ENCODE measurements at places on chromosomes 1 and 21.
A peak's percentile ranks its signal among the peaks of the same experiment; 100 is the strongest.

- DNase-seq: no peak
Observed at GRCh38 chr1:56551691-56552090, 27.7 kb downstream of the PLPP3 start.

DNA sequence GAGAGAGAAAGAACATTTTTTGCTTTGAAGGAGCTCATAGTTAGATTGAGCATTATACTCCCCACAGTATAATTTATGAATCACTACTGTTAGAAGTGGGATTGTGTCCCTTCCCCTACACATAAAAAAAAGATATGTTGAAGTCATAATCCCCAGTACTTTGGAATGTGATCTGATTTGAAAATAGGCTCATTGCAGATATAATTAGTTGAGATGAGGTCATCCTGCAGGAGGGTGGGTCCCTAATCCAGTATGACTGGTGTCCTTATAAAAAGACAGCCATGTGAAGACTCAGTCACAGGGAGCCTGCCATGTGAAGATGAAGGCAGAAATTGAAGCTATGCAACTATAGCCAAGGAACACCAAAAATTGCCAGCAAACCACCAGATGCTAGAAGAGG lies 76.4 kb downstream of the TGFB2 start:
- no peak for DNase-seq

GRCh38 chr1:45973121-45973520 lies 159.3 kb downstream of the PIK3R3 start:
- no peak for DNase-seq

- DNase-seq: no peak
Observed at GRCh38 chr1:12230549-12231275, 882 bp downstream of the VPS13D start.

DNA sequence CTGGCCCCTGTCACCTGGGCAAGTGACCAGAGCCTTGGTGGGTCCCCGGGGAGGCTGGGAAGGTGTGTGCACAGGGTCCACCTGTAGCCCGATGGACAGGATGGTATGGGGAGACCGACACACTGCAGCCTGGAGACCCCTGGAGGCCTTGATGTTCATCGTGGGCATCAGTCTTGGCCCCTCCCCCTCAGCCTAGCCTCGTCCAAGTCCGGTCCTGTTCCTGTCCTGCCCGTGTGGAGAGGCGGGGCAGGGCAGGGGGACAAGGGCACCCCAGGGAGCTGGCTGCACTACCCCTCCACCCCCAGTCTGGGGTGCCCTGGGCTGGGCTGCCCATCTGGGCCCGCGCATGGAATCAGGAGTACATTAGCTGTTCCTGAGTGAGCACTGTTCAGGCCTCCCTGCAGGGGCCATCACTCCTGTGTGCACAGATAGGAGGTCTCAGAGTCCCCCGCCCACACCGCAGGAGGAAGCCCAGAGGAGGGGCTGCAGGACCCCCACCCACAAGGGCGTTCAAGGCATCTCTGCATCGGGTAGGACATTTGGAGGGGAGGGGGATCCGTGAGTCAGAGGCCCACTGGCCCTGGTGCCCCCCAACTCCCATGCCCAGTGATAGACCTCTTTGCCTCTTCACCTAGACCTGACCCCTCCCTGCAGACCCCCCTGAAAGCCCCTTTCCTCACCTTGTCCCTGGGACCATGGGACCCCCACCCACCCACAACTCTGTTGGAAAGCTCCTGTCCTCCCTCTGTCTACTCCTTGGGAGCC lies 63.2 kb downstream of the WNT9A start:
- DNase-seq: no peak

DNA sequence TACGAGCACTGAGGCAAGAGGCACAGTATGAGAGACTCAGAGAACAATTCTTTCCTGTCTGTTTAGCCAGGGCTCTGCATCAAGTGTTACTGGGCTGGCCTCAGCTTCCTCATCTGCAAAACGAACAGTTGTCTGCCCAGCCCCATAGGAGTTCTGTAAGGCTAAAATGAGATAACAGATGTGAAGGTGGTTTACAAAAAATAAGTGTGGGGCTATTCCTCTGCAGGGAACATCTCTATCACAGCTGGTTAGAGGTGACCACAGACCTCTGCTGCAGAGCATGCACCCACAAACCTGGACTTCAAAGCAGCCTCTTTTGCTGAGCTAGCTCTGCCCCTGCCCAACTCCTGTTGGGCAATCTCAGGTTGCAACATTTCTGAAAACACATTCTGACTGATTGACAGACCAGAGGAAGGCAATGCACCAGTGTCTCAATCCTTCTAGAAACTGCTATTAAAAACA lies 10.5 kb upstream of the OLIG1 start:
- DNase-seq: no peak

DNA sequence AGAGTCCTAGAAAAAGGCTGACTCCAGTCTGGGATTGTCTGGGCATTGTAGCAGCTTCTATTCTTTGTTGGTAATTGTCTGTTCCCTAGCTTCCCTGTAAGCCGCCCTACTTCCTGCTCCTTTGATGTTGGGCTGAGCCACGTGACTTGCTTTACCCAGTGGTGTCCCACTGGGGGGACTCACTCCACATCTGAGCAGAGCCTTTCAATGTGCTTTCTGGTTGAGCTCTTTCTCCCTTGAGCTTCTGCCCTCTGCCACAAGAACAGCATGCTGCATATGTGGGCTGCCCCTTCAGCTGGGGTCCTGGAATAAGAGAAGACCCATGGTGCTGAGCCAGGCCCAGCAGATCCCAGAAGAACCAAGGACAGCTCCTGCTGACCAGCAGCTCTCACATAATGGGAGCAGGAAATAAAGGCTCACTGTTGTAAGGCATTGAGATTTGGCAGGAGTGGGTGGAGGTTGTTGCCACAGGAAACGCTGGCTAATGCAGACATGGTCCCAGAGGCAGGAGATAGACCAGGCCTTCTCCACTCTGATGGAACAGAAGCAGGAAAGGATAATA lies 276.3 kb upstream of the GJB5 start:
- no peak for DNase-seq

GRCh38 chr1:35615440-35615839 lies 25.9 kb downstream of the PSMB2 start:
- DNase-seq: no peak

GRCh38 chr21:17854745-17855144 lies 35.6 kb upstream of the C21orf91 start:
- no peak for DNase-seq

- DNase-seq: no peak
Observed at GRCh38 chr21:43349644-43350043, 77.3 kb downstream of the SIK1 start.

GRCh38 chr1:87989346-87989745 lies 660.7 kb downstream of the LMO4 start:
- no peak for DNase-seq

DNA sequence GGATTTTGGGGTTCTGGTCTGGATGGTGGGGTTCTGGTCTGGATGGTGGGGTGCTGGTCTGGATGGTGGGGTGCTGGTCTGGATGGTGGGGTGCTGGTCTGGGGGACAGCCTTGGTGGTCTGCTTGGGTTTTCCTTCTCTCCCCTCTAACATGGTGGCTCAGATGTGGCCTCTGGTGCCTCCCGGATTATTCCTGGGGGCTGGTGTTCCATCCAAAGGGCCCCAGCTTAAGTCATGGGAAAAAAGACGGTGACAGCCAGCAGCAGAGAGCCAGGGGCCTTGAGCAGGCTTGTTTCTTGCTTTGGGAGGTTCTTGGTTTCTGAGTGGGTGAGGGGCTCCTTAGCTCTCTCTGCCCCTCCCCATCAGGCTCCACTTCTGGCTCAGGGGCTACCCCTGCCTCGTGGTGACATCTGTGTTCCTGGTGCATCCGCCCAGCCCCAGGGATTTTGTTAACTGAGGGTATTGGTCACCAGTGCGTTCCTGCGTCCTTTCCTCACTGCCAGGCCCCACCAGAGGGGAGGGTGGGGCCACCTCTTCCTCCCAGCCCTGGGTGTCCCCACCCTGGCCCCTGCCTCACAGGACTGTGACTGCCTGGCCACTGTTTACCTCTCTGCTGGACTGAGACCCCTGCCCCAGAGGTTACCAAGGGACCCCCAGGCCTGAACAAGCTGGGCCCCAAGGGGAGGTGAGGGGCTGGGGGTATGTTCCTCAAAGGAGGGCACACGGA lies 43.2 kb upstream of the ACTRT2 start:
- no peak for DNase-seq

- DNase-seq: no peak
Observed at GRCh38 chr1:207923561-207923960, 12.6 kb upstream of the CD34 start.

GRCh38 chr1:23720256-23720995 lies 22.8 kb upstream of the ELOA start:
- peak; percentile 47 for DNase-seq

GRCh38 chr1:238606457-238606856 lies 715.7 kb upstream of the ZP4 start:
- DNase-seq: no peak

DNA sequence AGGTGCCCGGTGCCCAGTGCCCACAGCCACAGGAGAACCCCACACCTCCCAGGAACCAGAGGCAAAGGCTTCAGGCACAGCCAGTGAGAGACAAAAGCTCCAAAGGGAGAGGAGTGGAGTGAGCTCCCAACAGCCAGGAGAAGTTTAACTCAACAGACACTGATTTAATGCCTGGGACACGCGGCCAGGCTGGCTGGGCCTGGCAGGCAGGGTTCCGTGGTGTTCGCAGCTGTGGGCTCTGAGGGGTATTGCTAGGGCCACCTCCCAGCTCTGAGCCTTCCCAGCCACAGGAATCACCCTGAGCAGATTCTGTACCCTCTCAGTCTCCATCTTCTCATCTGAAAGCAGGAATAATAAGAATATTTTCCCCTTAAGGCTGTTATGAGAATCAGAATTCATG lies 222.5 kb downstream of the NPHP4 start:
- DNase-seq: no peak
